ENCODE measurements at places on chromosomes 5 and 9.
A peak's percentile ranks its signal among the peaks of the same experiment; 100 is the strongest.

GRCh38 chr5:150600616-150601490 lies 39.6 kb upstream of the SYNPO start:
- DNase-seq, result peak; percentile 44

- no peak for DNase-seq
These were observed 7.2 kb downstream of the TOR1A start for GRCh38 chr9:129816501-129817435.

- DNase-seq, result no peak
These were observed 80.5 kb downstream of the SLC1A3 start for GRCh38 chr5:36686881-36687280.

DNA sequence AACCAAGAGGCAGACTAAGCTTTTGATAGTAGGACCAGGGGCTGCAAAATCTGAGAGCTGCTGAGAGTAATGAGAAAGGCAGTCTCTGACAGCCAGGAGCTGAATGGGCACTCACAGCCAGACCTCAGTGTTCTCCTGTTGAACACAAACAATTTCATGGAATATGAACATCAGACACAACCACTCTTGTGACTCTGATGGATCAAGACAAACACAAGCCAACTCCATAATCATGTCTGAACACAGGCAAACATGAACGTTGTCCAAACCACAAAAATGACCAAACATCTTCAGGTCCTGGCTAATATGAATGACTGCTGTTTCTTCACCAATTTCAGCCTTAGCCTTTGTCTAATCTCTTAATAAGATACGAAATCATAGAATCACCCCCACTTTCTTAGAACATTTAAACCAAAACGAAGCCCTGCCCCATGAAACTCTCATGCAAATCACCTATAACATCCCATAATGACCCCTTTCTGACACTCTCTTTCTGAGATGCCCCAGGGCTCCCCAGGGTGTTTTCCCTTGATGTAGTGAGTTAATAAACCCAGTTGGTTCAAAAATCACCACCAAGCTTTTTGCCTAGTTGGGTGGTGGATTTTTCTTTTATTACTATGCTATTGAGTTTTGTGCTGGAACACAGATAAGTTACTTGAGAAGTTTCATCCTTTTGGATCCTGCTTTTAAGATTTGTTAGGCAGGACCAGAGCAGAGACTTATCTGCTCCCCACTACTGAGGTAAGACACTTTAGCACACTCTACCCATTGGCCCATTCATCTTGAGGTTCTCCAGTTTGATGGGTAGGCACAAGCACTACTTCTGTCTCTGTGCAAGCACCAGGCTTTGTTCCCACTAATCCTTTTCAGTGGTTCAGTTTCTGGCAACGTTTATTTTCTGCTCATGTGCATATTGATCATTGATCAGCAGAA lies 5.9 kb upstream of the ERAP2 start:
- DNase-seq, result no peak

- no peak for DNase-seq
These were observed 20.0 kb downstream of the ANKRD33B start for GRCh38 chr5:10583663-10584572.

GRCh38 chr9:93268551-93269314 lies 84.8 kb downstream of the WNK2 start:
- DNase-seq, result no peak

- DNase-seq, result no peak
These were observed 55.3 kb downstream of the SMIM23 start for GRCh38 chr5:171840711-171841522.

GRCh38 chr9:5442400-5443011 lies 4.8 kb upstream of the PLGRKT start:
- DNase-seq, result peak; percentile 60

- no peak for DNase-seq
These were observed 250.1 kb upstream of the KLF4 start for GRCh38 chr9:107739601-107740082.

GRCh38 chr9:93471124-93471523 lies 17.7 kb upstream of the FAM120AOS start:
- no peak for DNase-seq

DNA sequence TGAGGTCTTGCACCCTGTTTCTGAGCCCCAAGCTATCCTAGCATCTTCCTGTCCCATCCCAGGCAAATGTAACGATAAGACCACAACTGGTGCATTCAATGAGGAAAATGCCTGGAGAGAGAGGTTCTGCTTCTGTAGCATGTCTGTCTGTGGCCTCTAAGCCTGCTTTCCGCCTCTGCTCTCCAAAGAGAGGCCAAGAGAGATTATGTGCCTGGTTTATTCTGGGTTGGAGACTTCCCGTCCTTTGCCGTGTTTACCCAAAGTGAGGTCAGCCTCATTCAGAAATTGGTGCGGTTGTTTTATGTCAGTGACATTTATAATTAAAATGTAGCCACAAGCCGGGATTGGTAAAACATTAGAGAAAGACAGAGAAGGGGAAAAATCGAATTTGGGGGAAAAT lies 77.8 kb downstream of the FGF1 start:
- DNase-seq, result no peak

- no peak for DNase-seq
These were observed 13.0 kb downstream of the CD74 start for GRCh38 chr5:150399524-150400211.

Data from fibroblast of skin of right biceps (primary cell).